Esophagus mucosa (tissue), 1 donor: ENCODE measurements at places on chromosomes 4 and X. TPM values are rescaled to one million over a fixed set of nuclear protein-coding genes. Genes with fewer than 3 reads are reported as not detected.

The TRPC5OS gene
- not detected for total RNA-seq

The ZAR1 gene
- not detected for total RNA-seq

The RAB33B gene
- 4.0 TPM for total RNA-seq

The TBCK gene
- total RNA-seq, result 21.6 TPM

The TMEM150C gene
- 0.80 TPM for total RNA-seq

The GUCY1B1 gene
- 0.96 TPM for total RNA-seq

The BEX1 gene
- not detected for total RNA-seq

The SYTL4 gene
- 2.9 TPM for total RNA-seq

The FGFBP2 gene
- total RNA-seq, result not detected

The ASB12 gene
- not detected for total RNA-seq

The PAGE2B gene
- not detected for total RNA-seq

The ESX1 gene
- total RNA-seq, result not detected

The CSTF2 gene
- 22.4 TPM for total RNA-seq
